ENCODE measurements at places on chromosomes 13 and 19.

- no peak for DNase-seq
Measured at GRCh38 chr13:91533354-91533753, 134.9 kb downstream of the GPC5 start.

DNA sequence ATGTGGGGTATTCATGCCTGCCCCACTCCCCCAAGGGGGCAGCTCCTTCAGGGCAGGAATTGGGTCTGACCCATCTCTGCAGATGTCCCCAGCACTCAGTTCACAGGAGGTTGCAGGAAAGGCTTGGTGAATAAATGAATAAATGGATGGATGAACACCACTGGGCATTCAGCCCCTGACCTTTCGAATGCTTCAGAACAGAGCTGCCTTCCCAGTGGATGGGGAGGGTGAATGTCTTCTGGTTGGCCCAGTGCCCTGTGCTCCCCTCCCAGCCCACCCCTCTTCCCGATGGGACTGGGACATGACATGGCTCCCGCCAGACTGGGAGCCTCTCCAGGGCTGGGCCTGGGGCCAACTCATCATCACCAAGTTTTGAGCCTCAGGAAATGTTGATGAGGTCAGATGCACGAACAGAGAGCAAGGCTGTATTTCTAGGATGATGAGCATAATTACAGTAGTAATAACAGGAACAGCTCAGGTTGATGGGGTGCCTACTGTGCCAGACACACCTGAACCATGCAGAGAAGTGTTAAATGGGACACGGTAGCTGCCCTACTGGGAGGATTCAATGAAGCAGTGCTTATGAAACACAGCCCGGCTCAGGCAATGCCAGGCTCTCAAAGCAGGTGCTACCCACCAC, 25.7 kb downstream of the VRK3 start:
- DNase-seq: no peak

DNA sequence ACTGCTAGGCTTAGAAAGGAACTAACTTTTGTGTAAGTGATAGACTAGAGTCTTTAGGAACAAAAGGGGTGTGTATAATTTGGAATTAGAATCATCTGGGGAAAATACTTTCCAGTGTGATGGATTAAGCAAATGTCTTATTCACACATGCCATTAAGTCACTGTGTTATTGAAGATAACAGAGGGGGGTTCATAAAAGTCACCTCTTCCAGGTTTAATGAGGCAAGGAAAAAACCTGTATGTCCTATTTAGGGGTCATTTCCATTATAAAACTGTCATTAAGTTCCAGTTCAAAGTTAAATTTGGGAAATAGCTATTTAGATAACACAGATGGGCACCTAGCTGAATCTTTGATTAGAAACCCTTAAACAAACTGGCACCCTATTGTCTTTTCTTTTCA, 505.0 kb upstream of the GPC6 start:
- DNase-seq: no peak

DNA sequence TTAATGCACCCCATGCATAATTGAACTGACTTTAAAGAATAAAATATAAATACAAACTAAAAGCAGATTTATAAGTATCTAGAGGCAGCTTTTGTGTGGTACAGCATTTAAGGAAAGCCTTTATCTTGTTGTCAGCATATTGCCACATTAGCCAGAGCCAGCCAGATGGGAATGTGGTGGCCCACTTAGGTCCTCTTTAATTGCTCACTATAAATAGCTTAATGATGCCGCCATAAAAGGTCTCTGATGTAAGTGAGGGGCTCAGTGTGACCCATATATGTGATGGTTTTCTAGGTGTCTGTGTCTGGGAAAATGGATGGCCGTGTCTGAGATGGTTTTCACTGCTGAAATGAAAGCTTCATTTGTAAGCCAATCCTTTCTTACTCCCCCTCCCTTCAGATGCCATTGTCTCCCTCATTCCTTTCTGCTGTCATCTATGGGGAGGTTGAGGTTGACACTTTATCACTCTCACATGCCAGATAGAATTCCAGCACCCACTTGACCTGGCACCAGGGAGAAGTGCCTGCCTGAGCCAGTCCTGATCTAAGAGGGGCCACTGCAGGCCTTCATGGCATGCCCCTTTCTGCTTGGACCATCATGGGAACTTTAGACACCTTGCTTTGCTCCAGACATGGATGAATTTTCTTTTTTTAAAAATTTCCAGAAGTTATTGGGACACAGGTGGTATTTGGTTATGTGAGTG, 135.3 kb downstream of the MTUS2 start:
- DNase-seq: no peak

DNA sequence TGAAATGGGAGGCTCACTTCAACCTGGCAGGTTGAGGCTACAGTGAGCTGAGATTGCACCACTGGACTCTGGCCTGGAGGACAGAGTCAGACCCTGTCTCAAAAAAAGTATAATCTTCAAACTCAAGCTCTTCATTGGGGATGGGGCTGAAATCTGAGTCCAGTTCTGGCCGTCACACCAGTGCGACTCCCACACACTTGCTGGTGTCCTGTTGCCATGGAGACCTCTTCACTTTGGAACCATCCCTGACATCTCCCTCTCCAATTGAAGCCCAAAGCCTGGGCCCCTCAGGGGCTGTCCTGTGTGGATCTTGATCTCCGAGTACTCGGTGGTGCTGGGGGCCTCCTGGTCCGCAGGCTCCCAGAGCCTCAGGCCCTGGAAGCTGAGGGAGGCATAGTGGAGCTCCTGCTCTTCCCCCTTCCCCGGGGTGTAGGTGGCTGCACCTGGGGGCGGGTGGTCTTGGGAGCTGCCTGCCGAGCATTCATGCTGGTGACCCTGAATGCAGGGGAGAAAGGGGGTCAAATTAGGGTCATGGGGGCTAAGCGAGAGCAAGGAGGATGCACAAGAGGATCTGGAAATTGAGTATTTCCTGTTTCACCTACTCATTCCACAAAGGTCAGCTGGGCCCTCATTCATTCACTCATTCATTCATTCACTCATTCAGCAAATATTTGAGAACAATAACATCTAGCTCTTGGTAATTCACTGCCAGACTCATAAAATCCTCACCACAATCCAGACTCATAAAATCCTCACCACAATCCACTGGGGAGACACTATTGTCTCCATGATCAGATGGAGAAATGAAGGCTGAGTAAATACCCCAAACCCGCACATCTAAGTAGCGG, 11.0 kb downstream of the SIGLEC11 start:
- no peak for DNase-seq

DNA sequence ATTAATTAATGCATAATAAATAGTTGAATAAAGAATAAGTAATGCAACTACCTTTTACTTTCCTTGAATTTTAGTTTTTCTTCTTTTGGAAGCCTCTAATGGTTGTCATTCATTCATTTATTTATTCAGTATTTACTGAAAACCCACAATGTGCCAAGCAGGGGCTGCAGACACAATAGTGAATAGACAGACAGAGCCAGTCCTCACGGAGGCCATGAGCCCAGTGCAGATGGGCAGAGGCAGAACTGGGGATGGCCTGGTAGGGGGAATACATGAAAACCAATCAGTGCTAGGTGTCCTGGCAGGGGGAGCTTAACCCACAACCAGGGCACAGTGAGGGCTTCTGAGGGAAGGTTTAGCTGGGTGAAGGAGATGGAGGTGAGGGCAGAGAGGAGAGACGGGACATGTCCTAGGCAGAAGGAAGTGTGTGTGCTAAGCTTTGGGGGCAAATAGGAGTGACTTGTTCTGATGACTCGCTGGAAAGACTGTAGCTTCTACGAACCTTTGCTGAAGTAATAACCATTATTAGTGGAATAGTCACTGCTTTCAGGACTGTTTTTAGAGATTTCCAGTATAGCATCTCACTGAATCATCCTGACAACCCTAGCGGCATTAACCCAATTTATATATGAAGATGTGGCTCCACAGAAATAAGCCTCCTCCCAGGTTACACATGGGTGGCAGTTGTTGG, 55.9 kb downstream of the ERCC5 start:
- DNase-seq: no peak

- no peak for DNase-seq
Measured at GRCh38 chr13:75050419-75051046, 431.4 kb downstream of the TBC1D4 start.

GRCh38 chr19:47644743-47645482, 36.0 kb downstream of the BICRA start:
- no peak for DNase-seq

- no peak for DNase-seq
Measured at GRCh38 chr13:90806892-90807291, 540.6 kb upstream of the MIR17HG start.

GRCh38 chr13:72170571-72170970, 303.6 kb upstream of the DACH1 start:
- no peak for DNase-seq

GRCh38 chr19:3005345-3005744, 23.7 kb downstream of the TLE2 start:
- no peak for DNase-seq

DNA sequence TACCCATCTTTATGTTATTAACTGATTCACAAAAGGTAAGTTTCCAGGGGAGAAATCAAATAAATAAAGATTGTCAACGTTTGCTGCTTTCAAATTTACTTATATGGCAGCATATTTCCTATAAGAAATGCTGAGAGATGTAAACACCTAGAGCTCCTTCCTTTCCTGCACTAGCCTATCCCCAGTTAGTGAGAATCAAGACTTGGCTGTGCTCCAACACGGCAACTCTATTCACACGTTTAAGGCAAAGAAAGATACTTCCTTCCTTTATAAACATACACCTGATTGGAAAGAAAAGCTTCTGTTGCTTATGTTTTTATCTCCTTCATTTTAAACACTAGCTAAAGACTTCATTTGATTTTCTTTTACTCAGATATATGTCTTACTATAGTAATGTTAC, 107.0 kb downstream of the PCDH9 start:
- no peak for DNase-seq

DNA sequence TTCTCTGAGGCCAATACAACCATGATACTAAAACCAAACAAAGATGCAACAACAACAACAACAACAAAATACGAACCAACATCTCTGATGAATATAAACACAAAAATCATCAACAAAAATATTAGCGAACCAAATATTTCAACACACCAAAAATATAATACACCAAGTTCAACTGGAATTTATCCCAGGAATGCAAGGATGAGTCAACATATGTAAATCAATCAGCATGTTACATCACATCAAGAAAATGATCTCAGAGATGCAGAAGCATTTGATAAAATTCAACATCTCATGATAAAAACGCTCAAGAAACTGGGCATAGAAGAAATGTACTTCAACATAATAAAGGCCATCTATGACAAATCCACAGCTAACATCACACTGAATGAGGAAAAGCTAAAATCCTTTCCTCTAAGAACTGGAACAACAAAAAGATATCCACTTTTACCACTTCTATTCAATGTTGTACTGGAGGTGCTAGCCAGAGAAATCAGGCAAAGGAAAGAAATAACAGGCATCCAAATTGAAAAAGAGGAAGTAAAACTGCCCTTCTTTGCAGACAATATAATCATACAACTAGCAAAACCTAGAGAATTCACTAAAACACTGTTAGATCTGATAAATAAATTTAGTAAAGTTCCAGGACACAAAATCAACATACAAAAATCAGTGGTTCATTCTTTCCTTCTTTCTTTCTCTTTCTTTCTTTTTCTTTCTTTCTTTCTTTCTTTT, 2448.7 kb upstream of the PCDH20 start:
- DNase-seq: no peak

DNA sequence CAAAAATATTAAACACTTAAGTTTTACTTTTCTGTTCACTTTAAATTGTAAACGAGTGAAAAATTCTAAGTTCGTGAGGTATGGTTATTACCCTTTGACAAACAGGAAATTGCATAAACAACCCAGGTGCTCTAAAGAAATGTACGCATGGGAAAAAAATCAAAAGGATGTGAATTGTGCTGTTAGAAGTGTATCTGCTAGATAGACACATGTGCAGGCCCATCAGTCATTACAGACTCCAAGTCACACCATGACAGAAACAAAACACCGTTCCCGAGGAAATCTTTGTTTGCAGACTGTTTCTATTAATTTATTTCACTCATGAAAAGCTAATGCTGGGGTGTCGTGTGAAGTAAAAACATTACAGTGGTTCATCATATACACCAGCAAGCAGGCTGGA, 17.0 kb upstream of the DOCK9 start:
- DNase-seq: no peak

DNA sequence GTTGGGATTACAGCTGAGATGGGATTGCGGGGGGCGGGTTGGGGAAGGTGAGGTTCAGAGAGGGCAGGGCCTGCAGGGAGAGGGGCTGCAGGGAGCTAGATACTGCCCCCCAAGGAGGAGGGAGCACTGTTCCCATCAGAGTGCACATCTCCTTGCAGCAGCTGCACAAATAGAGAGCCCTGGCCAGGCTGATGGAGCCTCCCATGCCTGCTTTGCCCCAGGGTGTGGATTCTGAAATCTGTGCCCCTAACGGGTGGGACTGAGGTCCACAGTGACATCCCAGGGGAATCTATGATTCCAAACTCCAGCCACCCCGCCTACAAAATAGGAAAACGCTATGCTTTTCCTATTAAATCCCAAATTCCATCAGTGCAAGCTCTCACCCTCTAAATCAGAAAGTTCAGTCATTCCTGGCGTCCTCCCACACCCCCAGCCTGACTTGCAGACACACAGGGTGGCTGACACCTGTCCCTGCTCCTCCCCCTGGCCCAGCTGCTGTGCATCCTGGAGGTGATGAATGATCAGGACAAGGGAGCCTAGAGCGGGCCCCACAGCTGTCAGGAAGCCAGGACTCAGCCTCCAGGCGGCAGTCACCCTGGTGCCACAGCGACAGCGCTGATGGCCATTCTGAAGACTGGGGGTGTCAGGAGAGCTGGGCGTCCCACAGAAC, 6.3 kb upstream of the CEACAM21 start:
- DNase-seq: no peak

GRCh38 chr19:947707-948539, 22.1 kb downstream of the ARID3A start:
- no peak for DNase-seq

Measured in stimulated activated CD4-positive, alpha-beta T cell treated with anti-CD3 and anti-CD28 coated beads, Interleukin-2, amount 100 ng/mL, for 48 hours (primary cell).